ENCODE measurements at places on chromosomes 3 and 15.
A peak's percentile ranks its signal among the peaks of the same experiment; 100 is the strongest.

GRCh38 chr3:46672349-46672695 lies 21.2 kb downstream of the ALS2CL start:
- no peak for DNase-seq

- no peak for DNase-seq
These were observed 63.7 kb upstream of the DAZL start for GRCh38 chr3:16668776-16669545.

- DNase-seq: peak; percentile 50
These were observed 1.3 kb downstream of the NME9 start for GRCh38 chr3:138328341-138328740.

DNA sequence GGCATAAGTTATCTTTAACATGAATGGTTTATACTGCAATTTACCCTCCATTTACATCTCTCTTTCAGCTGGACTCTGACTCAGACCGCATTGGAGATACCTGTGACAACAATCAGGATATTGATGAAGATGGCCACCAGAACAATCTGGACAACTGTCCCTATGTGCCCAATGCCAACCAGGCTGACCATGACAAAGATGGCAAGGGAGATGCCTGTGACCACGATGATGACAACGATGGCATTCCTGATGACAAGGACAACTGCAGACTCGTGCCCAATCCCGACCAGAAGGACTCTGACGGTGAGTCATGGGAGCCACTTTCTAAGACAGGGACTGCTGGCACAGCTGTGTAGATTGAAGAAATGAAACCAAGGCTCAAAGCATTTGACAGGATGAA lies 11.6 kb downstream of the THBS1 start:
- DNase-seq: no peak

DNA sequence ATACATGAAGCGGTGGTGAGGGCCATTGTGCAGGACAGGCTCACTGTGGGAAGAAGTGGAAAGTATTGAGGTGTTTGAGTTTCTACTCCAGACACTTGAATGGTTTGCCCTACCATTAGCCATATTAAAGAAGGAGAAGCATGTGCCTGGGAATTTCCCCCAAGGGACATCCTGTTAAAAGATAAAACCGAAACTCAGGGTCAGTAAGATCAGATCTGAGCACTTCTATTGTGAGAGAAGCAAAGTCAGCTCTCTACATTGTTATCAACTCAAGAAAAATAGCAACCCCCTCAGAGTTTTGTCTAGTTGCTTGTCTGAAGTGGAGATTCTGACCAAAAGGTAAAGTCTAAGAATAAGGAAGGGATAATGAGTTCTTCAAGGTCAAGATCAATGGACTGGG lies 269.8 kb downstream of the CHST2 start:
- DNase-seq: no peak

- DNase-seq: no peak
These were observed 209.0 kb downstream of the ARRDC4 start for GRCh38 chr15:98169551-98169950.

DNA sequence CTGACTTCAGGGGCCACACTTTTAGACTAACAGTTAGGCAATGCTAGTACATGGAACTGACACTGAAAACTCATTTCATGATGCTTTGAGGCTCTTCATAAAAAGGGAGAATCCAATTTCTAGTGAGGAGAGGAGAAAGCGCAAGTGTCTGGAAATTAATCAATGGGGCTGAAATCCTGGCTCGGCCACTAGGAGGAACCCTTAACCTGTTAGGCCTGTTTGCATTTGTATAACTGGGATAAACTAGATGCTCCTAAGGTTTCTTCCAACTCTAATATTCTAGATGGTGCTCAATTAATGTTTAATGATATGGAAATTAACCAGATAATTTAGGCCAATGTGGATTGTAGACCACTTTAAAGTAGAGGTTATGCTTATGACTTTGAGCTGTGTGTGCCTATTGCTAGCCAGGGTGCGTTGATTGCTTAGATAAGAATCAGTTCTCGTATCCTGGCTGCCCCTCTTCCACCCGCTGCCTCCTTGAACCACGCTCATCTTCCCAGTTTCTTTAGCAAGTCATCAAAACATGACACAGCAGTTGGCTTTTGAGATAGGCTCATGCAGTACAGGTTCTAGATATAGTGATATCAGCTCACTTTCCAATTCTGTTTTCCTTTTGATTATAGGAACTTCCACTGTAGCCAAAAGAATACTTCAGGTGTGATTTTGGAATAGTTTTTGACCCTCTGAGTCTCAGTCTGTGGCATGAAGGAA lies 16.8 kb upstream of the CRBN start:
- DNase-seq: no peak

DNA sequence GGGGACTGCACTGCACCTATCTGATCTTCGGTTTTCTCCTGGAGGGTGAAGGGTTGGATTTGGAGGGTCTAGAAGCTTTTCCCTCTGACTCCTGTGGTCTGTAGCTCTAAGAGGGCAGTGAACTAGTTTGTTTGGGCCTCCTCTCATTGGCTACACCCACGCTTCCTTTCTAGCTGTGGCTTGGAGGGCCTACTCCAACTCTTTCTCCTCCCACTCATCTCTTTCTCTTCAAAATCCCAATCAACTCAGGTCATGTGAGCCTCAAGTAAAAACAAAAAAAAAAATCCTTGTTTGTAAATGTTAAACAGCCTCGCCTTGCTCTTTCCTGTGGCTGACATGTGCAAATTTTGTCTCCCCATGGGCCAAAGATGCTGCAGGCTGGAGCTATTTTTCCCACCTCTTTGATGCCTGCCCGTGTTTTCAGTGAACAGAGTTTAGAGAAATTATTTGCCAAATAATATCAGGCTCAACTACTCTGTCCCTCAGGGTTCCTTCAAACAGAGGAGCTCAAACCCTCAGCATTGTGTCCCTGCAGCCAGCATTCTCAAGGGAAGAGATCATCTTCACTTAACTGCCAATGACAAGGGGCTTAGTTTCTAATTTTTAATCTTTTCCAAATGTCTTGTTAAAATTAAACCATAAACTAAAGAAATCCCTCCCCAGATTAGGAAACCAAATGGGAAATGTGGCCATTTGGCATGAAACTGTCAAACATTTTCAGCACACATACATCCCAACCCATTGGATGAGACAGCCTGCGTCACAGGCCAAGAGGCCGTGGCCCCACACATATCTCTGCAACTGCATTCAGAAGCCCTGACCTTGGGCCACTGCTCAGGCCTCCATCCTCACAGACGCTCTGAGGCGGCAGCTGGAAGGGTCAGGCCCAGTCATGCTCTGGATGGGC lies 114.8 kb upstream of the THBS1 start:
- DNase-seq: no peak

GRCh38 chr3:69207031-69207430 lies 84.6 kb upstream of the LMOD3 start:
- no peak for DNase-seq

DNA sequence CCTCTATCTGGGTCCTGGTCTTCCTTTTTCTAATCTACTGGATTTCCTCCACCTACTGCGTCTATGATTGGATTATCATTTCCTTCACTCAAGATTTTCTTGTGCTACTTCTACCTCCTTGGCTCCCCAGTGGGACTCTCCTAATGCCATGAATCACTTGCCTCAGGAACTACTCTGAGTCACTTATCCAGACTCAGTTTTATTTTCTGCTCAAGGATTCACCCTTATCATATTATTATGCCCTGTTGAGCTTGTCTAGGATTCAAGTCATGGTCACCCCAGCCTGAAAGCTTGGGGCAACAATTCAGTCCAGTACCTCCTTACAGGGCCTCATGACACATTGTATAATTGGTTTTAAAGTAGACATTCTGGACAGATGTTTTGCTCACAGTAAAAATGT lies 968.1 kb downstream of the ROBO1 start:
- DNase-seq: no peak

DNA sequence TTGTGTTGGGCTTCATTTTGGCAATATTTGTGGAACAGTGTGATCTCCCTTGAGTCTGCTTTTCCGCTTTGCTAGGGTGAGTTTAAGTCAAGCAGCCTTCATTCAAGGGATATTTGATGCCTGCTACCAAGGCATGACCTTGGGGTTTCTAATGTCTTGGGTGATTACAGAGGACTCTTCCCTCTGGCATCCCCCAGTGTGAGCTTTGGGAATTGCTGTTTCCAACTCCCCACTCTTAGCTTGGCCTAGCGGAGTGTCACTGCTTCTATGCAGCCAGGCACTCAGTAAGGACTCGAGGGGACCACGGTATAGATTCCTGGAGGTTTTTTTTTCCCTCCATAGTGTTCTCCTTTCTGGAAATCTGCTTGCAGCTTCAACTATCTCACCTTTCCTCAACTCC lies 21.1 kb downstream of the GCNT3 start:
- DNase-seq: no peak

DNA sequence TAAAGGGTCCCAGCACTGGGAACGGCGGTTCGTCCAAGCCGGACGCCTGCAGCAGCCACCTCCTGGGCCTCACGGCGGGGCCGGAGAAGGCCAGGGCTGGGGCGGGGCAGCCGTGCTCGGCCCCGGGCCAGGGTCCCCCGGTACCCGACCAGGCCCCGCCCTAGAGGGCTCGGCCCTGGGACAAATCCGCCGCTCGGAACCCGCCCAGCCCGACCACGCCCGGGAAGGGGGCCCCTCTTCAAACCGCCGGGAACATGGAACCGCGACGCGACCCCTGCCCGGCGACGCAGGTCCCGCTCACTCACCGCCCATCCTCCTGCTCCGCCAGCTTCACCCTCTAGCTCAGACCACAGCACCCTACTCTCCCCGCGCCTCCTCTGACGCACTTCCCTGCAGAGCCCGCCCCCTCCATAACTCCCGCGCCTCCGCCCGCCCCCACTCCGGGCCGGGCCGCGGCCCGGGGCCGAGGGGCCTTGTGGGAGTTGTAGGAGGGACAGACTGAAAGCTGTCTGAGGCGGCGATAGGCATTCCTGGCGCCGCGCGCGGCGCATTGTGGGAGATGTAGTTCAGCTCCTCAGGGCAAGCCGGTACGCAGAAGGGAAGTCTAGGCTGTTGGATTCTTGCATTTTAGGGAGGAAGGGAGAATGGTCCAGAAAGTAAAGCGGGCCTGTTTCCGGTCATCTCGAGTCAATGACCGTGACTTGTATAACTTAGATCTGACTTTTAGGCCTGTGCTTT lies at the start of gene CLDND1:
TSS of gene CLDND1 (minus strand) at position 359 of the 738 bp plus-strand sequence. CDS start 1,478 bp downstream, outside the sequence.
- peak; percentile 99 for DNase-seq

GRCh38 chr15:36769098-36769497 lies 189.7 kb downstream of the CDIN1 start:
- no peak for DNase-seq

DNA sequence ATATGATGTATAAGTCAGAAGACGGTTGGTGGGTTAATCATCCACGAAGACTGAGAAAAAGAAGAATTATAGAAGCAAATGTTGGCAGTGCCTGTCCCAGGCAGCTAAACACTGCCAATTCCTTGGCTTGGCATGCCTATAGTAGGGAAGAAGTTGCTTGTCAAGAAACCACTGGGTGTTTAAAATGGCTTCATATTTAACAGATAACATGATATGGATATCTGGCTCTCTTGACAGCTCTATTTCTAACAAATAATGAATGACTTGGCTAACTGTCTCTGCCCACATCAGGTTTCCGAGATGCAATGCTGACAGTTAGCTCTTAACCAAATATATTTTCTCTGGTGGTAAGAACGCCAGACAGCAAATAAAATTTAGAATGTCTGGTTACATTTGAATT lies 341.7 kb upstream of the KCNMB2 start:
- DNase-seq: no peak

DNA sequence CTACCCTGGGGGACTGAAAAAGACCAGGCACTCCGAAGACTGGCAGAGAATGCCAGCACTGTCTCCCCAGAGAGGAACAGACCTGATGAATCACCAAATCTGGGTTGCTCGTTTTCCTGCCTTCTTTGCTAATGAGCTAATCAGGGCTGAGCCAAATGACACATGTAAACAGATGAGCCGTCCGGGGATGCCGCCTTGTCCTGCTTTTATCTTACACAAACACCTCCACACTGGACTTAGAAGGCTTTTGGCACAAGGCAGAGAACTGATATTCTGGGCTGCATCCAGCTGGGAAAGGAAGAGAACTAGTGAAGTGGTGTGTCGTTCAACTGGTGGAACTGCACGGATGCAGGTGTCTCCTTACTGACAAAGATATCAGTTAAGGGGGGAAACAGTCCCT lies 88.1 kb downstream of the MECOM start:
- DNase-seq: peak; percentile 5

- peak; percentile 13 for DNase-seq
These were observed 116.1 kb downstream of the ULK4 start for GRCh38 chr3:41845826-41846225.

DNA sequence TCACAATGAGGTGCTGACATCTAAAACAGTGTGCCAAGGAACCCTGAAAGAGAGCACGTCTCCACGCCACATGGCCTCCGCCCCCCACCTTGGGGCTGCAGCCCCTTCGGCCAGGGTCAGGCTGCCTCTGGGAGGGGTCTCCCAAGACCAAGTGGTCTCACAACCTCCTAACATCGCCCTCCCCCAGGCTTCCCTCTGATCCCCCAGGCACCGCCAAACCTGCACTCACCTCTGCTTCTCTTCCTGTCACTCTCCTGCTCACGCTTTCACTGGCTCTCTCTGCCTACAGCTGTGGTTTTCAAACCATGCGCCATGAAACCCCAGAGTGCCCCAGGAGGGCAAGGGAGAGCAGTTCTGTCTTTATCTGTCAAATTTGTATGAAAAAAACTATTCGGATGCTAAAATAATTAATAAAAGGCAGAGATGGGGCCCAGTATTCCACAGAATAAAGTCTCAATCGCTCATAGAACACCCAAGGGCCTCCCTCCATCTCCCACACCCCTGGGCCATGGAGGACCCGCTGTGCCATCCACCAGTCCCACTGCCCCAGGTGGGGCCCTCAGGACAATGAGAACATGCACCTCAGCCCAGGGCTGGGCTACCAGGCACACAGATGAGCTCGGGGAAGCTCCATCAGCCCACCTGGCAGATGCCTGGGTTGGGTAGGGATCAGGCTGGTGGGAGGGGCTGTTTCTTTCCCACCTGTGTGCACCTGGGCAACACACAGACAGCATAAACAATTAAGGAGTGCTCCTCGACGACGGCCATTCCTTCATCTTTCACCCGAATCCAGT lies 21.5 kb downstream of the CYFIP1 start:
- no peak for DNase-seq

GRCh38 chr3:88009066-88009465 lies 49.7 kb downstream of the CGGBP1 start:
- no peak for DNase-seq
